Spleen (tissue), 13 donors: ENCODE measurements at places on chromosomes 5 and 9. TPM values are rescaled to one million over a fixed set of nuclear protein-coding genes. Genes with fewer than 3 reads are reported as not detected.

- DNase-seq = no peak
- no peak overlapping the region for H3K27ac ChIP-seq
- H3K36me3 ChIP-seq = no peaks in the 10 kb centered on the region
- H3K4me1 ChIP-seq = peaks cover 2% of the 10 kb centered on the region
- H3K4me3 ChIP-seq = no peak overlapping the region
- H3K27me3 ChIP-seq = no peaks in the 10 kb centered on the region
Measured at GRCh38 chr5:1127959-1128785, 16.3 kb upstream of the SLC12A7 start.

- no peak for DNase-seq
- no peak overlapping the region for H3K27ac ChIP-seq
- H3K27me3 ChIP-seq = no peaks in the 10 kb centered on the region
- H3K4me3 ChIP-seq = no peak overlapping the region
Measured at GRCh38 chr5:156395306-156395675, 68.3 kb downstream of the SGCD start.

DNA sequence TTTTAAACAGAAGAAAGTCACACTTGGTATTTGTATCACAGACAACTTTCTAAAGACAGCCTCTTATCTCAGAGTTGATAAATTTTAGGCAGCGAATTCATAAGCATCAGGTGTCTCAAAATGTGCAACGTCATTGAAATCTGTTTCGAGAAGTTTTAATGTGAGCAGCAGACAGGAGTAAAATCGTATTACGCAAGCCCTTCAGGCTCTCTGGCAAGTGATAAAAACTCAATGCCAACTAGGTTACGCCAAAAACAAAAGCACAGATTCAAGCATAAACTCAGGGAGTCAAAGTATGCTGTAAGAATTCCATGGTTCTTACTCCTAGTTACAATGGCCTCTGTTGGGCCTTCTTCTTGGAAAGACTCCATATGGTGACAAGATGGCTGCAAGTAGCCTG is 244.7 kb downstream of the SEMA5A start:
- H3K36me3 ChIP-seq = no peaks in the 10 kb centered on the region
- H3K4me3 ChIP-seq = no peak overlapping the region
- DNase-seq = no peak
- no peaks in the 10 kb centered on the region for H3K4me1 ChIP-seq

- no peaks in the 10 kb centered on the region for H3K36me3 ChIP-seq
- no peaks in the 10 kb centered on the region for H3K27me3 ChIP-seq
- no peak for DNase-seq
- H3K4me3 ChIP-seq = no peak overlapping the region
Measured at GRCh38 chr9:33878691-33879366, 61.9 kb downstream of the UBE2R2 start.

DNA sequence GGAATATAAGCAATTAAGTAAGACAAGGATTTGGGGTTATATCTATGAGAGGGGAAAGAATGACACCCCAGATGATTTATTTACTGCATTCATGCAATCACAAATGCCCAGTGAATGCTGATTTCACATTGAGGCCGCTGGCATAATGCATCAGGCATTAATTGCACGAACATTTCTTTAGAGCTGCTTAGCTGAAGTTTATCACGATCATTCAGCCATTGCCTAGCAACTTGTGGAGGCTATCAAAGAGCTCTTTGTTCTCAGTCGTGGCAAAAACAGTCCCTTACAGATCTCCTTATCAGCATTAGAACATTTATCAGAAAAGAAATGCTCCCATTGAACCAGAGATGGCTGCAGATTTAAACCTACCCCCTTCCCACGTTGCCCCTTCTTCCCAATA is 88.7 kb upstream of the PRRC1 start:
- no peaks in the 10 kb centered on the region for H3K36me3 ChIP-seq
- H3K27ac ChIP-seq = no peak overlapping the region
- H3K27me3 ChIP-seq = no peaks in the 10 kb centered on the region

DNA sequence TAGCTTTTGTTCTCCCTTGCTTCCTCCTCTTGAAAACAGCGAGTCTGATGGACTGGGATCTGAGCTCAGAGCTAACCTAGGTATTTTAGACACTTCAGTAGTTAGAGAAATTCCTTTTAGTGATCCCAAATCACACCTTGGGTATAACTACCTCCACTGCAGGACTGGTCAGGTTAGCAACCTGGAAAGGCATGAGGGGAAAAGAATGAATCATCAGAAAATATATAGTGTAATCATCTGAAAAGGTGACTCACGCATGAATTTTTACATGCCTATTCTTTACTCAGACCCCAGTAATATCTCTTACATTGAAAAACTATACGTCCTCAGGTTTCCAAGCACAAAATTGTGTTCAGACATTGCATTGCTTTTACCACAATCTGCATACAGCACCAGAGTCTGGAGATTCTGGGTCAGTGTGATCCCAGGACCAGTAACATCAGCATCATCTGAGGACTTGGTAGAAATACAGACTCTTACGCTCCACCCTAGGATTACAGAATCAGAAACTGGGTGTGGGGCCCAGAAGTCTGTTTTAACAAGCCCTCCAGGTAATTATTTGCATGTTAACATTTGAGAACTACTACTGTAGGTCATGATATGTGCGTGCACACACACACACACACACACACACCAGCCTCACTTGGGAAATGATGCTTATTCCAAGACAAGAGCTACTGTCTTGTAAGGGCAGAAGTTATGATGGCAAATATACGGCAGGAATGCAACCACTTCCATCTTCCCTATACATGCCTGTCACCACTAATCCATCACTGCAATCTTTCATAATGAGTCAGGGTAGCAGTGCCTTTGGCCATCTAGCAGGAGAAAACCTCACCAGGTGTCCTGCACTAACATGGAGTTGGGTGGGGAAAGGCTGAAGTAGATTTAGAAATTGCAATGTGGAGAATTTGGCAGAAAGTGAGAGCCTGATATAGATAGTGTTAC is 271.6 kb upstream of the MAP3K1 start:
- H3K36me3 ChIP-seq = no peaks in the 10 kb centered on the region
- no peaks in the 10 kb centered on the region for H3K27me3 ChIP-seq
- H3K4me3 ChIP-seq = no peak overlapping the region
- DNase-seq = no peak
- H3K27ac ChIP-seq = no peak overlapping the region

- no peaks in the 10 kb centered on the region for H3K27me3 ChIP-seq
- DNase-seq = no peak
- no peaks in the 10 kb centered on the region for H3K4me1 ChIP-seq
- H3K4me3 ChIP-seq = no peak overlapping the region
Measured at GRCh38 chr5:73045623-73046022, 74.8 kb upstream of the TMEM171 start.

DNA sequence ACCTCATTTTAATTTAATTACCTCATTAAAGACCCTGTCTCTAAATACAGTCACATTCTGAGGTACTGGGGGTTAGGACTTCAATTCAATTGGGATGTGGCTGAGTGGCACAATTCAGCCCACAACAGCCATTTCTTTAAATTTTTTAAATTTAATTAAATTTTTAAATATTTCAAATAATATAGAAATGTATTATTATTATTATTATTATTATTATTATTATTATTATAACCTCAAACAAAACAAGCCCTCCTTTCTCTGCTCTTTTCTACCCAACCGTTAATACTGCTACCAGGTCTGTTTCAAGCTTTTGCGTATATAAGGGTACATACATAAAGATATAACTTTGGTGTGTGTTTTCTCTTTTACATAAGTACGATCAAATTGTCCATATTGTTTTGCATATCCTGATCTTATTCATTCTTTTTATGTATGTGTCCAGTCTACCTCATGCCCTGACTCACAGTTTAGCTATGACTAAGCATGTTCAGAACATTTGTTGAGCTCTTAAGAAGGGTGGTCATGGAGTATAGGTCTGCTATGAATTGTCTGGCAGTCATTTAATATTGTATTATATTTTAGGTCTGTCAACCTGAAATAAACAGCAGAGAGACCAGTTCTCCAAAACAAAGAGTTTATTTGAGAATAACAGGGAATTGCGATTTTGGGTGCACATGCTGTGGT is 16.1 kb upstream of the RAB14 start:
- no peak overlapping the region for H3K4me3 ChIP-seq
- DNase-seq = no peak
- no peaks in the 10 kb centered on the region for H3K36me3 ChIP-seq
- H3K27me3 ChIP-seq = no peaks in the 10 kb centered on the region
- H3K27ac ChIP-seq = no peak overlapping the region

DNA sequence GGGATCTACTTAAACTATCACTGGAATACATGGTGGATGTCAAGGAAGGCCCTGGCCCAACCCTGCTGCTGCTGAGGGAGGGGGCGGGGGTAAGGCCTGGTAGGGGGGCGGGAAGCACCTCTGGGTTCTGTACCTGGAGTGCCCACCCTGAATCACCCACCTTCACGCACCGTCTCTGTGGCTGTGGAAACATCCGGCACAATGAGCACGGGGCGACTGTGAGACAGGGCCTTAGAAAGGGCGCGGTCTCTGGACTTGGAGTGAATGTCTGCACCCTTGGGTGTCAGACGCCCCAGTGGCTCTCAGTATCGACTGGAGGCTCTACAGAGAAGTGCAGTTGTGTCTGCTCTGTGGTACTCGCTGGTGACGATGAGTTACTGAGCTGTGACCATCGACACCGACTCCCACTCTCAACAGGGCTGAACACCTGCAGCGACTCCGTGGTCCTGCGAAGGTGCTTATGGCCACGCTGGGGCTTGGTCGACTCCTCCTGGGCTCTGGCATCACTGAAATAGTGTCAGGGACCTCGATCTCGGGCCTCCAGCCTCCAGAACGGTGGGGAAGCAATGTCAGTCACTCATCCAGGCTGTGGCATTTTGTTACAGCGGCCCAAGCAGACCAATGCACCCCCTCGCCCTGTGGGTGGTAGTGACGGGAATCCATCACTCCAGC is 25.5 kb upstream of the SLC6A19 start:
- no peak overlapping the region for H3K27ac ChIP-seq
- no peak overlapping the region for H3K4me3 ChIP-seq
- peaks cover 10% of the 10 kb centered on the region for H3K27me3 ChIP-seq
- H3K36me3 ChIP-seq = no peaks in the 10 kb centered on the region

DNA sequence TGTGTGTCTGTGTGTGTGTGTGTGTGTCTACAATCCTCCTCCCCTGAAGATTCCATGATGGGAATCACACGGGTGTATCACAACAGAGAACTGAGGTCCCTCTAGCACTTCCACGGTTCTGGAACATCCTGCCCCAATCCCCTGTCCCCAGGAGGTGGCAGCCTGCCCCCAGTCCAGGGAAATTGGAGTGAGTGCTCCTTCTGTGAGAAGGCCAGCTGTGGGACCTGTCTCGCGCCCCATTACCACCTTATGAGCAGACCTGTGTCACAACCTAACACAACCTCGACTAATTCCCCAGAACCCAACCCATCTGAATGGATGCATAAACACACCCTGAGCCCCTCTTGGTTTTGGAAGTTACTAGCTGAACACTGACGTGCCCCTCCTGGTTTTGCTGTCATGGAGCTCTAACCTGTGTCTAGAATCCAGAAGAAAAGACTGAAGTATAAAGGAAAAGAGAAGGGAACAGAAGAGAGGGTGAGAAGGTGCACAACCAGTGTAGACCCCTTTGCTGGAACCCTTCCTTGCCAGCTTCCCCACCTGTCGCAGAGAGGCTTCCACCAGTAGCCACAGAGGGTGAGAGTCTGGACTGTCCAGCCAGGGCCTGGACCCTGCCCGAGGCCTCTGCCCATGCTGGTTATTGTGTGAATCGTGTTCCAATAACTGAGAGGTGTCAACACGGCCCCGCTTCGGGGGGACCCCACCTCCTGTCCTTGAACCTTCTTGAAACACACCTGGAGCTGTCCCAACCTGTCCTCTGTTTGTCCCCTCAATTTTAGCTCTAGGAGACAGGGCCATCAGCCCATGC is 3.4 kb downstream of the BTNL9 start:
- peaks cover 16% of the 10 kb centered on the region for H3K4me1 ChIP-seq
- peak overlapping the region; percentile 17 for H3K27ac ChIP-seq
- no peak overlapping the region for H3K4me3 ChIP-seq
- no peaks in the 10 kb centered on the region for H3K36me3 ChIP-seq
- peak; percentile 69 for DNase-seq

Gene NME5
- 1.3 TPM for total RNA-seq

Gene CDC20B
- total RNA-seq = not detected

Gene MEIKIN
- total RNA-seq = not detected

Gene KLHL3
- total RNA-seq = 7.4 TPM

GRCh38 chr5:58893551-58893950 is 310.7 kb downstream of the RAB3C start:
- H3K27ac ChIP-seq = no peak overlapping the region
- DNase-seq = no peak
- no peak overlapping the region for H3K4me3 ChIP-seq
- no peaks in the 10 kb centered on the region for H3K36me3 ChIP-seq

Gene OR1J2
- total RNA-seq = not detected

DNA sequence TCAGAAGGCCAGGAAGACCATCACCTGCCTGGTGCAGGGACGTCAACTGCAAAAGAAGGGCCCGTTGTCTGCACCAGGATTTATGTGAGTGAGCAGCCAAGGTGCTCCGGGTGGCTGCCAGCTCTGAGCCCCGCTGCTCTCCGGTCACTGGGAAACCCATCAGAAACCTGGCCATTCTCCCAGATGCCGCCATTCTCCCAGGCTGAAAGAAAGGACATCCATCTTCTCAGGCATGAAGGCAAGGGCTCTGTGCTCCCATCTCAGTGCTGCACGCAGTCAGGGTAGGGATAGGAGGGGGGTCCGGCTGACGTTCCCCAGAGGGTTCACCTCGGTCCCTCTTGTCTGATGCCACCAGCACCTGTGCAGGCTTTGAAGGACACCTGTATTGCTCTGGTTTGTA is 158.4 kb downstream of the ERCC6L2 start:
- no peak overlapping the region for H3K27ac ChIP-seq
- DNase-seq = no peak
- H3K36me3 ChIP-seq = no peaks in the 10 kb centered on the region
- no peak overlapping the region for H3K4me3 ChIP-seq
- H3K27me3 ChIP-seq = no peaks in the 10 kb centered on the region
- no peaks in the 10 kb centered on the region for H3K4me1 ChIP-seq

DNA sequence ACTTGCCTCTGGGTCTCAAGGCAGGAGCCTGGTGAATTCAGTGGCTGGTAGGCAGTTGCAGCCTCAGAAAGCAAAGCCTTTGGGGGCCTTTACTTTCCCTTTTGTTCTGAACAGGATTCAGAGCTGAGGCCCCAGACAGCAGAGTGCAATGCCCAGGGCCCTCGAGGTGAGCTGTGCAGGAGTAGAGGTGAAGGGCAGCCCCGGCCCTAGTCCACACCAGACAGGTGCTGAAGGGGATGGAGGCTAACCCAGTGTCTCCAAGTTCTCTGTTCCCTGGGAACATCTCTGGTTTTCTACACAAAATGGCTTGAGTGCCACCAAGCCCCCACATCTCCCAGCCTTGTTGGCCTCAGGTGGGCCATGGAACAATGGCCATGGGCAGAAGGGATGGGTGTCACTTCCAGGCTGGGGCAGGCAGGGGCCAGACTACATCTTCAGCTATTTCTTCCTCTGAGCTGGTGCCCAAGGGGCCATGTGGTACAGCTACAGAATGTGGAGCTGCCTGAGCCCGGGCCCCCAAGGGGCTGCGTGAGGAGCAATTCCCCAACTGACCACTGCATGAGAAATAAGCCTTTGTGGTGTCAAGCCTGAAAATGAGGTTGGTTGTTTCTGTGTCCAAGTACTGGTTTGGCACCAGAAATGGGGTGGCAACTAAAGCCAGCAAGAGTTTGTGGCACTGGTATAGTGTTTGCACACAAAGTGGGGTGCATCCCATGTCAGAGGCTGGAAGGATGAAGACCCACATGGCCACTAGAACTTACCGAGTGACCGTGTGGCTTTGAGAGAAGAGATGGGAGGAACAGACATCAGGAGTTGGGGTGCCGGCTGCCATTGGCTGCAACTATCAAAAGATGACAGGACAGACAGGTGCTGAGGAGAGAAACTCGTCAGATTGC is 57.8 kb downstream of the BARX1 start:
- no peaks in the 10 kb centered on the region for H3K4me1 ChIP-seq
- no peaks in the 10 kb centered on the region for H3K27me3 ChIP-seq
- DNase-seq = peak; percentile 43
- H3K36me3 ChIP-seq = no peaks in the 10 kb centered on the region
- H3K27ac ChIP-seq = no peak overlapping the region

Gene PCDHB15
- total RNA-seq = 4.6 TPM
